Suppressor macrophage (primary cell): ENCODE measurements at places on chromosomes 5 and 9.
A peak's percentile ranks its signal among the peaks of the same experiment; 100 is the strongest.

- DNase-seq, result no peak
Observed at GRCh38 chr5:73960426-73960825, 334.4 kb downstream of the ARHGEF28 start.

DNA sequence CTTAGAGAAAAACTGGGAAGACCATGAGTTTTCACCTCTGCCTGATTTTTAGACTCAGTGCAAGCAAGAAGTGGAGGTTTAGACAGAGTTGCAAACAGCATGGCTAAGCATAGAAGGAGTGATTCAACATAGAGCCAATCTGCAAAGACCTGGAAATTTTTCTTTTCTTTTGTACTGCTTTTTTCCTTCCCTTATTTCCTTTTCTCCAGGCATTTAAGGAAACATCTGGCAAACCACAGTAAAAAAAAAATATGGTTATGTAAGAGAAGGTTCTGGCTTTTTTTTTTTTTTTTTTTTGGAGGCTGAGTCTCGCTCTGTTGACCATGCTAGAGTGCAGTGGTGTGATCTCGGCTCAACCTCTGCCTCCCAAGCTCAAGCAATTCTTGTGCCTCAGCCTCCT, 16.6 kb upstream of the DCAF12 start:
- DNase-seq, result peak; percentile 40

GRCh38 chr9:129209580-129209979, 31.5 kb upstream of the IER5L start:
- DNase-seq, result no peak

DNA sequence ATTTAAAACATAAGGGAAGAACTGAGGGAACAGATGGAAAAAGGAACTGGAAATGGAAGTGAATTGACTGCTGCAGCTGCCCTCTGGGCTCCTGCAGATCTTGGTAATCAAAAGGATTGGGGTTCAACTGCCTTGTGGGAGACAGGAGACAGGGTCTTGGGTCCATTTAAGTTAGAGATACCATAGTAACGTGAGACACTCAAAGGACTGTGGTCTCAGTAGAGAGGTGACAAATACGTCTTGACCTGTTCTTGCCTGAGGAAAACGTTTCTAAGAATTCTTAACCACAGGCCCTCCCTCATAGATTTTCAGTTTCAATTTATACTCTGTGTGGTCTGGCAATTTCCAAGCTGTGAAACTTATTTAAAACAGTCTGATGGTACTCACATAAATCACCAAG, 100.8 kb upstream of the DHFR start:
- no peak for DNase-seq

DNA sequence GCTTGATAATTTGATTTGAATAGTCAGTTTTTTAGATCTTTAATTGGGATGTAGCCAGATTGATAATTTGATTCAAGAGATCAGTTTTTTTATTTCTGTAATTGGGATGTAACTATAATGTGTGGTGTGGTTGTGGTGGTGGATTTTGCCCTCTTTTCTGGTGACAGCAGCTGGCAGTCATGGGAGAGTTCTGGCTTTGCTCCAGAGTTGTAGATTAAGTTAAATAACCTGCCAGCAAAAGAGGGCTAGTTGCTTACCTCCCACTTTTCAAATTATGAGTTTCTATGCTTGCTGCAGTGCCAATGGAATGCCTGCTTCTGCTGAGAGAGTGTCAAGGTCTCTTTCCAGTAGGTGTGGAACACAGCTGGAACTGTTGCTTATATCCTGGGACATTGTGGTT, 315.1 kb downstream of the CCDC171 start:
- no peak for DNase-seq

- peak; percentile 57 for DNase-seq
Observed at GRCh38 chr9:34989946-34990635, 546 bp downstream of the DNAJB5 start.

DNA sequence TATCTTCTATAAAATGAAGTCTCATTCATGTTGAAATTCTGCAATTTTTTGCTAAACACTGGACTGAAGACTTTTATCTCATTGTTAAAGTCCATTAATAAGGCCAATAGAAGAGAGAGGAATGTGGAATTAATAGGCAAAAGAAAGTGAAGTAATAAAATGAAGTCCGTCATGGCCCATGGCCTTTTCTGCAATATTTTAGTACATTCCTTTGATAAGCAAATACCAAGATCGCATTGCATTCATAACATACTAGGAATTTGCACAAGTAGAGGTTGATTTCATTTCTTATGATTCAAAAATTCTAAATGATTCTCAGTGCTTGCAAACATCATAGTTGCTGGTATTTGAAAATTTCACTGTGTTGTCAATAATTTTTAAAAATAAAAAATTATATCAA, 664.0 kb downstream of the NR2F1-AS1 start:
- no peak for DNase-seq

DNA sequence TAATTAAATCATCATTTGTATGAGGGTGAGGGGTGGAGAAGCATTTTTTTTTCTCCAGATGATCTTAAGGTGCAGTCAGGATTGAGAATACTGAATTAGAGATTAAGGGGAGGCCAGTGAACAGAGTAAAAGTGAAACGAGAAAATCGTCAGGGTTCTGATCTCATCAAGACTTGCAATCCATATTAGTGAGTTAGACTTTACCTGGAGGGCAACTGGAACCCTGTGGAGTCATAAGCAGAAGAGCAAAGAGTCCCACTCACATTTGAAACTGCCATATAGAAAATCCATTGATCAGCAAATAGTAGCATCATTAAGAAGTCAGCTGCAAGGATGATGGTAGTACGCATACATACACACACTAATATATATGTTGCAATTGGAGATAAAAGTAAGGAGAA, 466.2 kb upstream of the PAPPA start:
- no peak for DNase-seq

GRCh38 chr5:133927300-133928180, 40.9 kb downstream of the C5orf15 start:
- no peak for DNase-seq

DNA sequence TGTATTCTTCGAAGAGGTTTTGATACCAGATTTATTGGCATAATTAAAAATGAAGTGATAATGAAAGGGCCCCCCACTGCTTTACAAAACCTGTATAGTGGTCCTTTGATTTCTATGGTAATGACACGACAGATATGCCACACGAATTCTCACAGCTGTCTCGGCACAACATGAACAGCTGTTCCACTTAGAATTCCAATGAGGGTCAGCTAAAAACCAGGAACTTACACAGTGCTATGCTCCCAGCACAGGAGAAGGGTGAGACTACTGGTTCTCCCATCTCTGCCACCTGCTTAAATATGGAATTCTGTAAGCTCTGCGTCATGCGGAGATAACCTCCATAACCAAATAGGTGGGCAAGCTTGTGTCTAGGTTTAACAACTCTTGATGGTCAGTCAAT, 183.0 kb upstream of the EFNA5 start:
- DNase-seq, result no peak

DNA sequence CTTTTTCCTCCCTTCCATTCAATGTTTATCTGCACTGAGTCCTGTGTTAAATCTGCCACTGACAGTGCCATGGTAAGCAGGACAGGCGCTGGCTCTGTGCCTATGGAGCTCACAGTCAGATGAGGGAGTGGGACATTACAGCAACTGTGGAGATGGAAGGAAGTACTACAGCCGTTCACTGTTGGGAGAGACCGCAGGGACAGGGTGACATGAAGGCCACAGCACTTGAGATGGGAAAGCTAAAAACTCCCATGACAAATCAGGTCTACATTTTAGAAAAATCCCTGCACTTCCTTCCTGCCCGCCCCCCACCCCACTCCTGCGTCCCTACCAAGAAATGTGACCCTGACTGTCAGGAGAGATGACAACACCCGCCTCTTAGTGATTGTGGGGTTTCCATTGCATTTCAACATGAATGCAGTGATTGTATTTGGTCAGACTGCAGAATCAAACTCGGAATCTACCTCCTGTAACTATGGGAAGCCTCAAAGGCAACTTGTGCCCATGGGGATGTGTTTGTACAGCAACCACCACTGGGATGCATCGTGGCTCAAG, 56.4 kb downstream of the GTF3C4 start:
- no peak for DNase-seq

DNA sequence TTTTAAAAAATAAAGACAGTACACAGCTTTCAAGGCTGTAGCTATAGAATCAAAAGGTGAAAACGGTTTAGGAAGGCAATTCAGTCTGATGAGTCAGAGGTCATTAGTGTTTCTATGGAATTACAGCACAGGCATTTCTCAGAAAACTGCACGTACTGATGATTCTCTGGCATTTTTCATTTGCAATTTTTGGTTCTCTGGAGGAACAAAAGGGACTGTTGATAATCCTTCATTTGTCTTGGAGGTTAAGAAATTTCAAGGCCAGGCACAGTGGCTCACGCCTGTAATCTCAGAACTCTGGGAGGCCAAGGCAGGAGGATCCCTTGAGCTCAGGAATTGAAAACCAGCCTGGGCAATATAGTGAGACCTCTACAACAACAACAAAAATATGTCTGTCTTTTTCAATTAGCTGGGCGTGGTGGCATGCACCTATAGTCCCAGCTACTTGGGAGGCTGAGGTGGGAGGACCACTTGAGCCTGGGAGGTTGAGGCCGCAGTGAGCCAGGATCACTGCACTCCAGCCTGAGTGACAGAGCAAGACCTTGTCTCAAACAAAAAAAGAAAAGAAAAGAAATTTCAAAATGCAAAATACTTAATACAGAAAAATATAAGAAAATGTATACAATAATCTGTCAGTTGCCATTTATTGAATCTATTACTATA, 27.3 kb downstream of the NR6A1 start:
- no peak for DNase-seq

DNA sequence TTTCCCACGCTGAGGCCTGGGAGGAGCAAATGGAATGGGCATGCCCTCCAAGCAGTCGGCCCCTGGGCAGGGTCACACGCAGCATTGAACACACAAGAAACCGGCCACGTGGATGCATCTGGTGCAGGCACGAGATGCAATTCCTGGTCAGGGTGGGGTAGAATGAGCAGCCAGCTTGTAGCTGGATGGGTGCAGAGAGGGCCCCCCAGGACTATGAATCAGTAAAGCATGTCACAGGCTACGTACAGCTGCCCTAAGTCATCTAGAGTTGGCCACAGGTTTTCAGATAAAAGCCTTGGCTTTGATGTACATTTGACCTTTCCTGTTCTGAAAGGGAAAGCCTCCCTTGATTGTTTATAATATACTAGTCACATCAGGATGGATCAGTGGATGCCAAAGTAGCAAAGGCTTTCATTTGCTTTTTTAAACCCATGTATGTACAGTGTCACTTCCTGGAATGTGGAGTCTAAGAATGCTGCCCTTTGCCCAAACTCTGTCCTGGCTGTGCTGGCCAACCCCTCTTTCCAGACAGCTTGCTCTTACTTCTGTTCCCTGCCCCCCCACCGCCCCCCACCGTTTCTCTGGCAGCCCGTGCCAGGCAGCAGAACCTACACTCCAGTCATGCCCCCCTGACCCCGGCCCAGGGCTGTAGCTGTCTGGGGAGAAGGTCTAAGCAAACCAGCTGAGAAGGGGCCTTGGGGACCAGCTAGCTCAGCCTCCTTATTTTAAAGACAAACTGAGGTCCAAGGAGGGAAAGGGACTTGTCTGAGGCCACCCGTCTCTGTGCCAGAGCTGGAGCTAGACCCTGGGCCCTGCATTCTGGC, 169.2 kb downstream of the HSPA4 start:
- no peak for DNase-seq

DNA sequence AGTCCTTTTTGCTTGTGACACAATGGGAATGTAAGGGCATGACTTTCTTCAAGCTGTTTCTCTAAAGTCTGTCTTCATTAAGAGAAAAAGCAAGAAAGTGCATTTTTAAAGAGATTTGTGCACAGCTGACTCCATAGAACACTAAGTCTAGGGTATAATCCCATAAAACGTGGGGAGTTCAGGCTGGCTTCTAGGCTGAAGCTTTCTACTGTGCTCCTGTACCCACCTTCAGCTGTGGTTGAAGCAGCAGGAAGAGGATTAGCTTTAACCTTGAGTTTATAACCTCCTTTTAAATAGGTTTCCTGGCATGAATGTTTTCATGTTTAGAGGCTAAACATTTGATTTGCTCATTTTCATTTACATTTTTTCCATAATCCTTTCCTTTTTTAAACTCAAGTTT, 126.4 kb downstream of the HACD4 start:
- no peak for DNase-seq

GRCh38 chr5:93421987-93422401, 159.0 kb downstream of the NR2F1-AS1 start:
- DNase-seq, result no peak

GRCh38 chr9:90775657-90776056, 26.0 kb upstream of the SYK start:
- DNase-seq, result no peak

DNA sequence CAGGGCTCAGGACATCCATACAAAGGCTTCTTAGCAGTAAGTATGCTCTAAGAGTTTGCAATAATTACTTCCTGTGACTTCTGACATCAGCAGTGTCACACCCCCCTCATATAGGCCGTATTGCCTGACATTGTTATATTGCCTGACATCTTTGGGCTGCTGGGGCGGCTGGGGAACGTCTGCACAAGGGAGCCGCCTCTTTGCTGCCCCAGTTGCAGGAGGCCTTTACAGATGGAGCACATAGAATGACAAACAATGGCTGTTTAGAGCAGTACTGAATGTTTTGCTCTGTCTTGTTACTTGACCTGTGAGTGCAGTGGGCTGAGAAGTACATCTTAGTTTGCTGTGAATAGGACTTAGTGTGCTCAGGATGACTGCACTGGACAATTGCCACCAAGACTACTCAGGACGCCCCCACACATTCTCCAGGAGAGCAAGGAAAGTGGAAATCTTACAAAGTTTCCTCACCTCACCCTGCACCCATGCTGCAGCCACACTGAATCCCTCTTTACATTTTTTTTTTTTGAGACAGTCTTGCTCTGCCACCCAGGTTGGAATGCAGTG, 65.4 kb upstream of the SPOCK1 start:
- peak; percentile 53 for DNase-seq

DNA sequence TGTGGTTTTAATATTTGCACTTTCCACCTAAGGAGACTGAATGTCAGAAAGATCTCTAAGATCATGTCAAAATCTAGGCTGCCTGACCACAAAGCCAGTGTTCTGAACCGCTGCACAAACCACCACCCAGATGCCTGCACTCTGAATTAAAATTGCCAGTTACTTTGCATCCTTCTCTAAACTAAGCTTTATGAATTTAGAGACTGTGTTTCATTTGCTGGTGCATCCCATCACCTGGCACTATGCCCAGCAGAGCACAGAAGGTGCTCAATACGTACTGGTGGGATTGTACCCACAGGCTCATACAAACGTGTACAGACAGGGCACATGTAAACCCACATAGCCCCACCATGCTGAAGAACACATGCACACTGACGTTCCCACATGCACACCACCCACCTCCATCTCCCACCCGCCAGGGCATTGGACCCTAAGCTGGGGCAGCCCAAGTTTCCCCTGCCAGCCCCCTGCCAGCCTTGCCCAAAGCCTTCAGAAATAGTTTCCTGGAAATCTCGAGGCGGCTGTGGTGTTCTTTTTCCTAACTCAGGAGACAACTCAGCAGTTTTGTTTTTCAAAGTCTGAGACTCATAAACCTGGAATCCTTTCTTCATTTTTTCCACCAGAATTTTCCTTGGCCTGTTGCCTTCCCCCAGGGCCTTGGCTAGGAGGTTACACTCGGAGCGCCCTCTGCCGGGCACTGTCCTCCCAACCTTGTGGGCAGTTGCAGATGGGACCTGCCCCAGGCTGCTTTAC, 9.6 kb upstream of the TRAF1 start:
- peak; percentile 97 for DNase-seq

GRCh38 chr9:128505414-128505765, 871 bp downstream of the GLE1 start:
- peak; percentile 4 for DNase-seq
